ENCODE measurements at places on chromosomes 4 and X.

GRCh38 chr4:91330555-91331137, 973.1 kb upstream of the GRID2 start:
- DNase-seq = no peak

- DNase-seq = no peak
These were observed 144.6 kb downstream of the CDS1 start for GRCh38 chr4:84727491-84727890.

DNA sequence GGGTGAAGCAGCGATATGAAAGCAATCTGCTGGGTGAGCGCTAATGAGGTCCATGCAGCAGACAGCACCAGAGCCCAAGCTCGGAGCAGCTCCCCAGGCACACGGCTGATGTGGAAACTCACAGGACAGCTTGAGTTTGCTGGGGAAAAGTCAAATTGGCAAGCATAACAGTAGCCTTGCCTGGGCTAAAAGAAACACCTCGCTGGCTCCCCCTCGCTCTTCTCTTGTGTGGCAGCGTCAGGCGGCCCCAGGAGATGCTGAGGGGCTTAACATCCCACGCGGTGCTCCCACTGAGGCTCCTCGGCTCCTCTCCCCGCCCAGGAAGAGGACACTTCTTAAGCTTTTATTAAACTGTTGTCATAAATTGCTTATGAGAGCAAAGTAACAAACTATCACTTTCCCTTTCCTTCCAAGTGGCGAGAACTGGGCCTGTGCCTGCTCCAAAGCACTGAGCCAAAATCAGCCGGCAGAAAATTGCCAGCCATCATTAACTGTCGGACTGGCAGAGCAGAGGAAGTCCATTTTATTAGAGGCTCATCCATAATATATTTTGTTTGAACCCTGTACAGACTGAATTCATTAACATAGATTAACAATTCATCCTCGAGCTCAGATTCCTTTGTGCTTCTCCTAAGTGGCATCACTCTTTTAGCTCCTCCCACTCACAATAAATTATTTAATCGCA, 111.4 kb downstream of the TSPAN5 start:
- no peak for DNase-seq

GRCh38 chr4:100651499-100652175, 133.8 kb upstream of the EMCN start:
- no peak for DNase-seq

DNA sequence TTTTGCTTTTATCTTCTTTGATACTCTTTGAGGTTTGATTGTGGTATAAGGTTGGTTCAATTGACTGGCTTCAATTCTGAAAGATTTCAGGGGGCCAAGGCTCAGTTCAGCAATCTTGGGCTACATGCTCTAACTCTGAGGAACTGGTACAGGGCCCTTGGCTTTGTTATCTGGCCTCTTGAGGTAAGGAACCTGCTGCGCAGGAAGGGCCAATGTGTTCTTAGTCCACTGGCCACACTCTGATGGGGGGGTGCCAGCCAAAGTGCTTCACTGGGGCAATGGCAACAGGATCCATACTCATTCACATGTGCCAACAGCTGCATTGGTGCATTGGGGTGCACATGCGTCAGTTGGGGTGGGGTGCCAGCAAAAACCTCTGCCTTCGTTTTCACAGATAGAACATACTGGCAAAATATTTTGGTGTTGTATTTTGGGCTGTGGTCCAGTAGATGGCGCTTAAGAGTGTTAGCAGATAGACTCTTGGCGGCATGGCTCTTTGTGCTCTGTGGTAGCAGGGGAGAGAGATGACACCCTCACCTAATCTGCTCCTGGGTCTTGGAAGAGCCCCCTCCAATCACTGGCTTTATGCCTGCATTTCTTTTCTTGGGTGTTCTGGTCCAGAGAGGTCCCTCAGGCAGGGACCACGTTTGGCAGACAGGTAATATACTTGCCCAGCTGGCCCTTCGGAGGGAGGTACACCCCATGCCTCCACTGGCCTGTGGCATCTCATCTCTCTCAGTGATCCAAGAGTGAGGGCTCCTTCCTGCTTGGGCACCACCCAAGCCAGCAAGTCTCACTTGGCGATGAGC, 42.9 kb downstream of the NDST3 start:
- DNase-seq = no peak

DNA sequence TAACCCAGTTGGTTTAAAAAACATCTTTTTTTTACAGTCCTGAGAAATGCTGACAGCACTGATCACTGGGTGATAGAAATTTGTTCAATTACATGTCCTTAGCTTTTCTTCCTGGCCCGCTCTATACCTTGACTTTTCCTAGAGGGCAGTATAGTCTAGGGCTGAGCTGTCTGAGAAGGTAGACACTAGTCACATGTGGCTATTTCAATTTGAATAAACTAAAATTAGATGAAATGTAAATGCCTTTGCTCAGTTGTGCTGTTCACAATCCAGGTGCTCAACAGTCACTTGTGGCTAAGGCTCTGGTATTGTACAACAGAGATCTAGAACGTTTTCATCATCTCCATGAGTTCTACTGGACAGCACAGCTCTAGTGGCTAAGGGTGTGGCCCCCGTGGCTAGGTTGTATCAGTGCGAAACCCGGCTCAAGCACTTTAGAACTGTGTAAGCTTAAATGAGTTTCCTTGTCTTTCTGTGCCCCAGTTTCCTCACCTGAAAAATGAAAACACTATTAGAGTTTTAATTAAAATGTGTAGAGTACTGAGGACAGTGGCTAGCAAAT, 111.6 kb upstream of the WDR17 start:
- DNase-seq = no peak

DNA sequence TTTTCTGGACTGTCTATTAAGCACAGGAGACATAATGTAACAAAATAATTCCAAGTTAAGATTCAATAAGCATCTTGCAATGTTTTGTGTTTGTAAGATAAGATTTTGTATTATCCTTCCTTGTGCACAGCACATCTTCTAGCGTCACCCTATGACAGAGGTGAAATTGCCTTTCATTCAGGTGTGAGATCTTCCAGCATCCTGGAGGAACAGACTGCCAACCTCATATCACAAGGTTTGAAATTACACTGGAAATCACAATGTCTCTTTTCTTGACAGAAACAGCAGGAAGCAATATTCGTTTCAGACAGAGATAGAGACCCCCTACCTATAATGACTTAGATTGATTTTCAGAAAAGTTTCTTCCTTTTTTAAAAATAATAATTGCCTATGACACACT, 668.6 kb downstream of the GABRG1 start:
- DNase-seq = no peak

DNA sequence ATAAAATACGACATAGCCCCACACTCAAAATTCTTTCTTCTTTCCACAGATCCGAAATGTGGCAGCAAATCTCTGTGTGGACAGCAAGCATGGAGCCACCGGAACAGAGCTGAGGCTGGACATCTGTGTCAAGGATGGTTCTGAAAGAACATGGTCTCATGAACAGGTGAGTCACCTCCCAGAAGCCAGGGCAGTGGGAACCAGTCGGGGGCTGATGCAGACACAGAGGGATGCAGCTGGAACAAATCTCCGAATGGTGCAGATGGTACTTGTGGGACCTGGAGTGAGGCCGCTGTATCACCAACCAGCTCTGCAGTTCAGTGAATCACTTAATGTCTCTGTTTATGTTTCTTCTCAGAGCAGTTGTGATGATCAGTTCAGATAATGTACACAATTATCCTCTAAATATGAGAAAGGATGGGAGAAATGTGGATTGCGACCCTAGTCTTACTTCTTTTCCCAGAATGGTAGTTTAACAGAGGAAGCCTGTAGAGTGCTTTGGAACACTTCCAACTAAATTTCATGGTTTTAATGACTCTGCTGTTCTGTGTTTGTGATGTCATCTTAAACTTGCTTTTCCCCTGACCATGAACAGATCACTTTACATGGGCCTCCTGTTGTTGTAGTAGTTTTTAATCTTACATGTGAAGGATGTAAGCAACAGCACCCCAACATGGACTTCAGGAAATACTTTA, 159.3 kb upstream of the GALNT7 start:
- DNase-seq = no peak

- no peak for DNase-seq
These were observed 297.7 kb upstream of the HAND2 start for GRCh38 chr4:173827707-173828106.

DNA sequence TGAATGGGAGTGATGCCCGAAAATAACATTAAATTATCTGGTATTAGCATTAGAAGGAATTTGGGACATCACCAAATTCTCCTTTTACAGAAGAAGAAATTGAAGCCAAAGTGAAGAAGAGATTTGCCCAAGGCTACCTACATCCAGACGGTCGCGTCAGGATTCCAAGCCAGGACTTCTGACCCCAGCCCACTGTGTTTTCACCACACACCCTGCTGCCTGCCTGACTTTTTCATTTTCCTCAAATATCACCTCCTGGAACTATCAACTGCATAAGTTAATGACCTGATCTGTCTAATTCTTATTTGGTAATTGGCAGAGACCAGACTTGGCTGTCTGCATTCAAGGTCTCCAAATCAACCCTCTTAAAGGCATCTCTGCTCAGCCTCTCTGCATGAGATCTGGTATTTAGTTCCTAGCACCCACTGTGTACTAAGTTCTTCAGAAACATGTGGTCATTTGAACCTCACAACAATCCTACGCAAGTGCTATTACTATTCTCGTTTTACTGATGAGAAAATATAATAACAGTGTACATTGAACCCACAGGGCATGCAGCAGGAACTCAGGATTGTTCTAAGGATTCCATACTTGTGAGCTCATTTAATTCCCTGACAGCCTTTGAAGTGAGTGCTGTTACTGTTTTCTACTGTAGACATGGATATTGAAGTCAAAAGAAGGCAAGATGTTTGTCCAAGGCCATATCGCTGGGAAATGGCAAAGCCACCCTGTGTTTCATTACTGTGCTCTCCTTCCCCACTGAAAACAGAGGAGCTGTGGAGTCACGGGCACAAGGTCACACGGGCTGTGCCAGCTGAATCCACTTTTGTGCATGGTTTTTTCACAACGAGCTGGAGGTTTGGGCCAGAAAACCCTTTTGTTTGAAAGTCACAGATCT, 195.2 kb upstream of the C1QTNF7 start:
- no peak for DNase-seq

DNA sequence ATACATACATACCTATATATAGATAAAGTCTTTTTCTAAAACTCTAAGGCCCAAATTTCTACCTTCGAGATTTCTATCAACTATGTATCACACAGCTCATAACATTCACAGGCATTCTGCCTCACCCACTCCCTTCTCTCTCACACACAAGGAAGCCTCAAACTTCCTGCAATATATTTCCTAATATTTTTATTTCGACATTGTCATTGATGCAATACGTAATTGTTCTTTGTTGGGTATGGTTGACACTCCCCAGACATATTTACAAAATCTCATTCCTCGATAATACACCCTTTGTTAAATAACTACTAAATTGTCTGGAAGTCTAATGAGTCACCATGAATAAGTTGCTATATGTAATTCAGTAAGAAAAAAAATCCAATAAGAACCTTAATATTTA, 143.5 kb downstream of the HNRNPD start:
- DNase-seq = no peak

- no peak for DNase-seq
These were observed at the start of gene IQCM for GRCh38 chr4:149815743-149816142. TSS of gene IQCM (minus strand) at chr4:149815843. CDS start at chr4:149742691, 73,152 bp downstream.

DNA sequence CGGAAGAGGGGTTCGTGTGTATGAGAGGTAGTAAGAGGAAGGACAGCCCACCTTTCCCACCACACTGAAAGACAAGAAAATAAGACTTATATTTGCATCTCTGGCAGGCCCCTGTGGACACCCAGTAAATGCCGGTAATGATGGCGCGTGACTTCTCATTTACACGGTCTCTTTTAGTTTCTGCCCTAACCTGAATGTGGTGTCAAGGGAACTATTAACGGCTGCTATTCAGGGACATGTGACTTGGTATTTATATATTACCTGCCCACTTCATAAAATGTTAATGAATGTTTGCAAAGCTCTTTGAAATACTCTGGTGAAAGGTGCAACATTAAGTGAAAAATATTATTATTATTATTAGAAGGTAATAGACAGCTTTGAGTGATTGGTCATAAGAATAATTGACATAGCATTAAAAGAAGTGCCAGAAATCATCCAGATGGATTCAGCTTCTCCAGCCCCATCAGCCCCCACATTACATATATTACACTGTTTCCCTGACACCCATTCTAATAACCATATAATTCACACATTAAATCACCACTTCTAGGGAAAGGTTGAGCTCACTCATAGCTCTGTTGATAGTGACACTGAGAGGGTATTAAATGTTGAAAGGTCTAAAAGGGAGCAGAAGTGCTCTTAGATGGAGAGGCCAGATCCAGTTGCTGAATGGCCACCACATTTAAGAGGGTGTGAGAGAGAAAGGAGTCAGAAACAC, 83.0 kb upstream of the BEND4 start:
- no peak for DNase-seq

DNA sequence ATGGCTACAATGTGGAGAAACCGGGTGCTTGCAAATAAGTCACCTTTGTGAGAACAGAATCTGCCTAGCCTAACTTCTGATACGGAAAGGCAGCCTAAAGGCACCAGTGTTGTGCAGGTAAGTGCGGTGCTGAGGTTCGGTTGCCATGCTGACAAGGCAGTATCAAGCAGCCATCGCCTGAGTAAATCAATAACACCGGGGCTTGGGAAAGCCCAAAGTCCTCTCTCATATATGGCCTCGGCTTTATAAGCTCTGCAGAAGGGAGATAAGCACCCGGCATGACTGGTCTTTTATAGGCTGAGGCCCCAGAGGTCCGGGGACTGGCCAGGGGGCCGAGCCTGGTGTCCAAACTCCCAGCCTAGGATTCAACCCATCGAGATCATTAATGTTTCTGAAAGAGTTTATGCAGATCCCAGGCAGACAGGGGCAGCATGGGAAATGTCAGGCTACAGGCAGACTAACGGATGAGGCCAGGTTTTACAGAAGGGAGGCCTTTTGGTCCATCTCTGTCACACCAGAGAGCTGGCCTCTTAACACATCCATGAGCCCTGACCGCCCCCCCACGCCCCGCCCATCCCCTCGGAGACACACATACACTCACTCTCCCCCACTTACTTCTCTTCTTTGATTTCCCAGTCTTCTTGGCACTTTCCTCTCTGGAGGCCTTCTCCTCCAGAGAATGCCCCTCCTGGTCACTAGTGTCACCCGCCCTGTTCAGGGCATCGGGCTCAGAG, 38.5 kb downstream of the ELF4 start:
- no peak for DNase-seq

- no peak for DNase-seq
These were observed 205.7 kb downstream of the SOX3 start for GRCh38 chrX:140298960-140299825.

Measured in stimulated activated CD4-positive, alpha-beta T cell treated with anti-CD3 and anti-CD28 coated beads, TNF-alpha, amount 100 ng/mL, for 4 hours (primary cell).